Right renal pelvis (tissue), 4 donors: ENCODE measurements at places on chromosomes 2 and 18.
A peak's percentile ranks its signal among the peaks of the same experiment; 100 is the strongest.

DNA sequence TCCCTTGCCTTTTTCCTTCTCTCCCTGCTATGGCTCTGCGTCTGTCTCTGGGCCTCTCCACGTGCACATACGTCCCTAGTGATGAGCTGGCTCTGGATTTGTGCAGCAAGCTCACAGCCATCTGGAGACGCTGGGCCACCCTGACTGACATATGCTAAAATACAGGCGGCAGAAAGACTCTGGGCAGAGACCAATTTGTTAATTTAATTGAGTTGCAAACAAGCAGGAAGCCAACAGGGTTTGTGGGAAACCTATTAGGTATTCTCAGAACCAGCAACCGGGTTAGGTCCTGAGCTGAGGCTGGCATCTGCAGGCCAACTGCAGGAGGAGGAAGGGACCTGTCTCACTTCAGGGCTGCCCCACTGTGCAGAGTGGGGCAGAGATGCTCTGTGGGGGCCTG, 53.5 kb upstream of the SMAD2 start:
- no peak for DNase-seq

- DNase-seq = no peak
Observed at GRCh38 chr2:207792244-207792785, 22.6 kb upstream of the FZD5 start.

DNA sequence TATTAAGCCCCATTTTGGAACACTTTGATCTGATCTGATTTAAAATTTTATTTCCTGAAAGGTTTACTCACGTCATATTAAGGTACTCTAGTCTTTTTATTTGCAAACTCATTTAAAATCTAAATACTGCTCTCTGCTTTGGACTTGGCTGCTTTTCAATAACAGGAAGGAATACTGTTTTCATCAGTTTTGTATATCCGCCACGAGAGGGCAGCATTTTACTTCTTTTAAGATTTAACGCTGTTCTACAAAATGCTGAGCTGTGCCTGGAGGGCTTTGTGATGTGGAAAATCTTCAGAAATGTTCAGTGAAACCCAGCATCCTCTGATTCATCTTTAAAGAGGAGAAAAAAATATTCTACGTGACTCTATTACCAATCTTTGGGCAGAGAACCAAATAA, 37.5 kb upstream of the SLC38A11 start:
- peak; percentile 54 for DNase-seq

DNA sequence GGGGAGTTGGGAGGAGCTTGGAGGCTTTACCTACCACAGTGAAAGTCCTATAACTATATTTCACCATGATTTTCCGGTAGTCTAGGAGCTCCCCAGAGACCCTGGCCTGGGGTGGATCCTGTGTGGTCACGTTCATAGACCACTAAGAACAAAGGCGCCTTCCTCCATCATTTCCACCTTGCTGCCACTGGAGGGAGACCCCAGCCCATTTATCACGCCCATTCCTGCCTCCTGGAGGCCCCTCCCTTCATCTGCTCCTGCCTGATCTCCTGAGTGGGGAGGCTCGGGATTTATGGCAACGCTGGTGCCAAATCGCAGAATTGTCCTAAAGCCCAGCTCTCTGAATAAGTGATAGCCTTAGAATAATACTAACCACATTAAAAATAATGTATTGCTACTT, 507.6 kb upstream of the SPHKAP start:
- DNase-seq = peak; percentile 15

GRCh38 chr2:137165968-137166367, 400.6 kb downstream of the THSD7B start:
- DNase-seq = no peak

DNA sequence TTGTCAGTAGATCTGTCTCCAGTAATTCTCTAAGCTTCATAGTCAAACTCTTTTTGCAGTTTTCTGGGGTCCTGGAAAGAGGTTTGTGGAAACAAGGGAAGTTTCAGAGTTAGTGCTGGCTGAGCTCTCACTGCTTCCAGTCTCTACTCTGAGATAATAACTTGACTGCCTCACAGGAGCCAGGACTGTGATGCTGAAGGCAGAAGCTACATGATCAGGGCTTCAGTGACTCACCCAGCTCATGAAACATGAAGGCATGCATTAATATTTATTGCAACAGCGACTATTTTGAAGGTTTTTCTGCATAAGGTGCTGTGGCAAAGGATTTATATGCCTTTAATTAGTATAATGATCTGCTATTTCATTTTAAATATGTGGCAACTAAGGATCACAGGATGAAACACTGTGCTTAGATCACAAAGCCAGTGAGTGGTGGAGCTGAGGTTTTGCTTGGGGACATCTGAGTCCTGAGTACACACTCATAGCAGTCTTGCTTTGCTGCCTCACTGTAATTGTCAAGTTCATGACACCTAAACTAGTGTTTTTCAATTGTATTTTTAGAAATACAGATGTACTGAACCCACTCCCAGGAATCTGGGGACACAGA, 448.4 kb upstream of the GCFC2 start:
- DNase-seq = no peak

DNA sequence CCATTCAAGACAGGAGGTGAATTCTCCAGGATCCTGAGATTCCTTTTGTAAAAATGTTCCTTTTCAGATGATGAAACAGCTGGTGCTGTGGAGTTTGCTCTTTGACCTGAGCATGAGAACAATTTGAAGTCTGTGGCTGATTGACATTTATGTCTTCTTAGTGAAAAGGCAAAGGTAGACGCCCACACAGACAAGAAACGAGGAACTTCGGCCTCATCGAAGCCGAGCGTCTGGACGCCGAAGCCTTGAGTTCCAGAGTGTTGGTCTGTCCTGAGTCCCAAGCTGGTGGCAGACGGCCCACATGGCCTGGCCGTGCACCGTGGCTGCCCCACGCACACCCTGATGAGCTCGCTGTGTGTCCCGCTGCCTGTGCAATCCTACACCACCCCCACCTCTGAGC, 20.7 kb upstream of the SNTG2 start:
- no peak for DNase-seq

DNA sequence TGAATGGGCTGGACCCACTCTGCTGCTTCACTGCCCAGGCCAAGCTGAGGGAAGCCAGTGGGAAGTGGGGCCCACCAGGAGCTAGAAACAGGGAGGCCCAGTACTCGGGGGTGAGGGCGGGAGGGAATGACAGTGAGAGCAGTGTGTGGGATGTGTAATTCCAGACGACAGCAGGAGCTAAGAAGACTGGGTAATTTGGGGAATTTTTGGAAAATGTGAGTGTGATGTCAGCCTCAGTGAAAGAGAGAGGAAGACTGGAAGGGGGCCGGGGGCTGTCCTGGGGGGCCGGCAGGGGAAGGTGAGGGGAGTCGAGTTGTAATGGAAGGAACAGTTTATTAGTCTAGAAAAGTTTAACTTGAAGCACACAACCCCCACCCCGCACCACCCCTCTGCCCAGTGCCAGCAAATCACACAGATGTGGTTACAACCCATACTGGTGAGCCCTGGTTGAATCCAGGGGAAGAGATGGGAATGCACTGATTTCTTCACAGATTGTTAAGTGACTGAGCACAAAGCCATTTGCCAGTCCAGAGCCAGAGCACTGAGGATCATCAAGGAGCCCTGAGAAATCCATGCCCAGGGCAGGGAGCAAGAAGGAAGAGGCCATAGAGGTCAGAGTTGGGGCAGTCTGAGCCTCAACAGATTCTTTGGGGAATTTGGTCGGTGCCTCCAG, 76.7 kb upstream of the PKDCC start:
- no peak for DNase-seq

GRCh38 chr2:35548171-35548570, 807.4 kb upstream of the CRIM1 start:
- DNase-seq = no peak

DNA sequence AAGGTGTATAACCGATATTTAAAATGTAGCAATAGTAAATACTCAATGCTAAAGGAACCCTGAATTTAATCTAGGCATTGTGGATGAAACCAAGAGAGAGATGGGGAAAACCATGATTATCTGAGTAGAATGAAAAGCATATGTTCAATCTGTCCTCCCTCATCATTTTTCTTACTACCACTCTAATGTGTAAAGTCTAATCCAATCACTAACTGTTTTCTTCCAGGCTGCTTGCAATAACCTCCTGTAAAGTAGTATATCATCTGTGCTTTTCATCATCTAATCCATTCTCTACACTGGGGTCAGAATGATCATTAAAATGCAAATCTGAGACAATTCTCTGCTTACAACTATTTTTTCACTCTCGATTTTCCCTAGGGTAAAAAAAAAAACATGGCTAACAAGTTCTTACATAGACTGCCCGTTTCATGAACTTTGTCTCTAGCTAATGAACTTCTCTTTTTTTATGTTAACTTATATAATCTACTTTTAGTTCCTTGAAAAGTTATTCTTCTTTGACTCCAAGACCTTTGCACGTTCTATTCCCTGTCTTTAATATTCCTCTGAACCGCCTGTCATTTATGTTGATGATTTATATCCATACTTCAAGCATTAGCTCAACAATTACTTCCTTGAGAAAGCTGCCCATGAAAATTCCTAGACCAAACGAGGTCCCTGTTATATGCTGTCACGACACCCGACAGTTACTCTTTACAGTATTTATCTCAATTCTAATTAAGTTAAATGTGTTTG, 94.7 kb upstream of the SLC8A1 start:
- no peak for DNase-seq

GRCh38 chr2:172053486-172053885, 31.8 kb upstream of the DLX1 start:
- no peak for DNase-seq

DNA sequence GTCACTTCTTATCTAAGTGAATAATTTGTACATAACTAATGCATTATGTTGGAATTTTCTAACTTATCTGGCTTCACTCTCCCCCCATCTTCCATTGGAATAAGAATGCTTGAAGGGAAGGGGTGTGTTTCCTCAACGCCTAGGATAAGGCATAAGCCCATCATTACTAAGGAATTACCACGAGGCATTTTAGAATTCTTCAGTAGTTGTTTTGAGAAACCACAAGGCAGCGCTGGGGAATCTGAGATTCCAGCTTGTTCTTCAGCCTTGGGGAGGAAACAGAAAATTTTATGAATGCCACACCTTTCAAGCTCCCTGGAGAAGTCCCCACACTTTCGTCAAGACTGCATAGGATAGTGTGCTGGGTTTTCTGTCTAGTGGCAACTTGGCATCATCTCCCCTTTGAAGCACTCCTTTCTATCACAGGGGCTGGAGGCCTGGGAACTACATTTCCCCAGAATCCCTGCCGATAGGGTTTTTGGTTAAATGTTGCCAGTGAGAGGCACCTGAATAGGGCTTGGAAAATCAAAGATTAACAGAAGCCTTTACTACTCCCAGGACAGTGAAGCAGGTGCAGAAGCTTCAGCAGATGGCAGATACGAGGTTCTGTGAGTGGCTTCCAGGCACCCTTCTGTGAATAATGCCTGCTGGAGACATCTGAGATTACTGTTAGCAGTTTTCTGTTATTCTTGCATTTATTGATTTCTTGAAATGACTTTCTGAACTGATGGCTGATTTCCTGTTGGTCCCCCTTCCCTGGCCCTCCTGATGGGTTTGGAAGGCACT, 192.7 kb upstream of the REV1 start:
- no peak for DNase-seq

GRCh38 chr2:74845217-74845751, 11.4 kb downstream of the HK2 start:
- DNase-seq = no peak

GRCh38 chr2:222637067-222637466, 18.8 kb downstream of the FARSB start:
- no peak for DNase-seq

DNA sequence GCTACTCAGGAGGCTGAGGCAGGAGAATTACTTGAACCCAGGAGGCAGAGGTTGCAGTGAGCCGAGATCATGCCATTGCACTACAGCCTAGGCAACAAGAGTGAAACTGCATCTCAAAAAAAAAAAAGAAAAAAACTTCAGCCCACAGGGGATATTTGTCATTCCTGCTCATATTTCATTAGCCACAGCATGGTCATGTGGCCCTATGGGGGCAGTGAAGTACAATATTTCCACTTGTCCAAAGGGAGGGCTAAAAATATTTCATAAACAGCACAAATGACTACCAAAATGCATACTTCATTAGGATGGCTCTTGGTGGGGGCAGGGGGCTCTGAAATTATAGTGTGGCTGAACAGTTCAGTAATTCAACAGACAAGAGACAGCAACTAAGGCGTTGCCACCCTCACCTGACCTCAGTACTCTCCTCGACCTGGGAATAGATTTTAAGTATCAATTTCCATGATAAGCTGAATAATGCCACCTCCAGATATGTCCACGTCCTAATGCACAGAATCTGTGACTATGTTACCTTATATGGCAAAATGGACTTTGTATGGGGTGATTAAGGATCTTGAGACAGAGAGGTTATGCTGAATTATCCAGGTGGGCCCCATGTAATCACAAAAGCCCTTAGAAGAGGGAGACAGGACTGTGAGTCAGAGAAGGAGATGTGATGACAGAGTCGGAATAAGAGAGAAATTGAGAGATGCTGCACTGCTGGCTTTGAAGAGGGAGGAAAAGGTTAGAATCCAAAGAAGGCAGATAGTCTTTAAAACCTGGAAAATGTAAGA, 158.2 kb upstream of the CRIM1 start:
- DNase-seq = no peak

DNA sequence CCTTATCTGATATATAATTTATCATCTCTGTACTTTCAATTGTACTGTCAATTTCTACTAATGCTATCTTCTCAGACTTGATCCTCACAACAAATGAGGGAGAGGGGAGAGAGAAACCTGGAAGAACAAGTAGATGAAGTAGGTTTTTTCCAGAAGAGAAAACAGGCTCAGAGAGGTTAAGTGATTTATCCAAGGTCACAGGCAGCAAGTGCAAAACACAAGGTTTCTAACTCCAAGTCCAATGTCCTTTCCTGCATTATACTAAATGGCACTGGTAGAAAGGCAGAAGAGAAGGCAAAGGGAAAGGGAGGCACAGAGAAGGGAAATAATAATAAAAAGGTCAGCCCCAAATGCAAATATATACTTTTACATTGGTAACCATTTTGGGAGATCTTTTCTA, 7.5 kb downstream of the MEX3C start:
- DNase-seq = no peak

DNA sequence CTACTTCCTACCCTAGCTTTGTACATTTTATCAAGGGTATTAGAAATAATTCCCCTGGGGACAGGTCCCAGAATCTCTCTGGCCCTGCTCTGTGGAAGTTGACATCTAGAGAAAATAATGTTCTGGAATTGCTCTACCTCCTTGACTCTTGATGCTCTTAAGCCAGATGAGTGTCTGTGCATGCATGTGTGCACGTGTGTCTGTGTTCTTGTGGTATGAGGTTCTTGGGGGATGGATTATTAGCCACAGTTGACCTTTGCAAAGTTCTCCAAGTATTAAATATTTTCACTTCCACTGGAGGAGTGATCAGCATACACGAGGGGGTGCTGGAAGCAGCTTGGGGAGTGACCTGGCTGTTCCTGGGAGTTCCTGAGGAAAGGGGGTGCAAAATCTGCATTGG, 61.2 kb upstream of the PELI1 start:
- no peak for DNase-seq

DNA sequence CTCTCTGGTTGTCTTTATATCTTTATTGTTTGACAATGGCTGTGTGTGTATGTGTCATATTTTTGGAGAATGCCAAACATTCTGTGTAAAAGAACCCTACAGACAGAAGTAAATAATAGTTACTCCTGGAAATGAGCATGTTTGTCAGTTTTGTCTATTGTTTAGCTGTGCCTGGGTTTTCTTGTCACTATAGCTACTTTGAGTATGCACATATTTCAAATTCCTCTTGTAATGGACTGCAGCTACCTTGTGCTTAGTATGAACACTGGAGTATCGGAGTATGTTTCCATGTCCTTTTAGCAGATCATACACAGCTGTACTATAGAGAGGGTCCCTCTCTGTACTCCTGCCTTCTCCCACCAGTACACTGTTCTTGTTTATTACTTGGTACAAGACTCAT, 58.0 kb upstream of the DOCK10 start:
- DNase-seq = no peak

- DNase-seq = no peak
Observed at GRCh38 chr18:6652098-6652497, 77.4 kb upstream of the ARHGAP28 start.
